ENCODE measurements at places on chromosomes 1 and 21.

GRCh38 chr1:28323720-28324119 lies 5.1 kb upstream of the MED18 start:
- DNase-seq: no peak

- no peak for DNase-seq
These were observed 15.3 kb downstream of the ACOT7 start for GRCh38 chr1:6378096-6378746.

DNA sequence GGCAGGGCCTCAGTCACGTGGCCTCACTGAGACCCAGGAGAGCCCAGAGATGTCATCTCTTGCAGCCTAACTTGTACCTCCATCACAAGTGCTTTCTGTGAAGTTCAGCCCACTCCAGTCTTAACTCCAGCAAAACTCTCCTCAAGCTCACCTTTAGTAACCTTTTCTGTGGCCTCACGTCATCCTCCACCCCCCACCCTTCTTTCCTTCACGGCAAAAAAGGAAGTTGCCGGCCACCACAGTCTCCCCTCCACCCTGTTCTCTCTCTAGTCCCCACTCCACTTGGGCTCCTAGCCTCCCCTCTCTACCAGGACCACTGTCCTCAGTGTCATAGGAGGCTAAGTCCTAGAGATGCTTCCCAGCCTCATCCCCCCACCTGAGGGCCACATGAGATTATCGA lies 106.9 kb downstream of the LACTBL1 start:
- no peak for DNase-seq

GRCh38 chr1:217354895-217355294 lies 276.0 kb downstream of the GPATCH2 start:
- DNase-seq: no peak

DNA sequence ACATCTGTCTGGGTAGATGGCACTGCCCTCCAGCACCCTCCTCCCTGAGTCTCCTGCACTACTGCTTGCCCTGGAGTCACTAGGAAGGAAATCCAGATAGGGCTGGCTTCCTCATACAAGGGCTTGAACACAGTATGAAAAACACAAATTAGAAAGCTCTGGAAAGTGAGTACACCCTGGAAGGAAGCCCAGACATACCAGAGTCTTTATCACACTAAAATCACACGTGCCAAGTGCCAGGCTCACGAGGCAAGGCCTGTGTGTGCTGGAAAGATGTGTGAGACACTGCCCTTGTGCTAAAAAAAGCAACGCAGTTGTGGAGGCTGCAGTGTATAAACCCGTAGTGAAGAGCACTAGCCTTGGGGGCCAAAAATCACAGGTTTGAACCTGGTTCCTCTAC lies 28.3 kb upstream of the S100A7 start:
- DNase-seq: no peak

GRCh38 chr1:25522031-25522655 lies 21.3 kb upstream of the LDLRAP1 start:
- DNase-seq: no peak

GRCh38 chr21:32099812-32100416 lies 178.9 kb downstream of the MIS18A start:
- DNase-seq: no peak

DNA sequence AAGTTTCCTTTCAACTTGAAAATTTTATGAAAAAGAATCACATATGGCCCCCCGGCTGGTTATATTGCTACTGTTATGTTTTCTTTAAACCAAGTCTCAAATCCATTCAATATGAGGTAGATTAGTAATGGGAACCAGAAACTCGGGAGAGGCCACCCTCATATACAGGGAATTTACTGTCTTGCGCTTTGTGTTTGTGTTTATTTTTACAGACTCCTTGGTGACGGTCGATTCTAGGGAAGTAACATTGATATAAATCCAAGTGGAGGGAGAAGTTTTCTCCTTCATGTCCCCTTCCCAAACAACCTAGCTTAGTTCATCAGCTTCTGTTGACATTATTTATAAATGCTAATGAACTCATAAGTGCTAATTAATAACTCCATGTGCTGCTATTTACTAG lies 163.5 kb upstream of the LMO4 start:
- DNase-seq: no peak

DNA sequence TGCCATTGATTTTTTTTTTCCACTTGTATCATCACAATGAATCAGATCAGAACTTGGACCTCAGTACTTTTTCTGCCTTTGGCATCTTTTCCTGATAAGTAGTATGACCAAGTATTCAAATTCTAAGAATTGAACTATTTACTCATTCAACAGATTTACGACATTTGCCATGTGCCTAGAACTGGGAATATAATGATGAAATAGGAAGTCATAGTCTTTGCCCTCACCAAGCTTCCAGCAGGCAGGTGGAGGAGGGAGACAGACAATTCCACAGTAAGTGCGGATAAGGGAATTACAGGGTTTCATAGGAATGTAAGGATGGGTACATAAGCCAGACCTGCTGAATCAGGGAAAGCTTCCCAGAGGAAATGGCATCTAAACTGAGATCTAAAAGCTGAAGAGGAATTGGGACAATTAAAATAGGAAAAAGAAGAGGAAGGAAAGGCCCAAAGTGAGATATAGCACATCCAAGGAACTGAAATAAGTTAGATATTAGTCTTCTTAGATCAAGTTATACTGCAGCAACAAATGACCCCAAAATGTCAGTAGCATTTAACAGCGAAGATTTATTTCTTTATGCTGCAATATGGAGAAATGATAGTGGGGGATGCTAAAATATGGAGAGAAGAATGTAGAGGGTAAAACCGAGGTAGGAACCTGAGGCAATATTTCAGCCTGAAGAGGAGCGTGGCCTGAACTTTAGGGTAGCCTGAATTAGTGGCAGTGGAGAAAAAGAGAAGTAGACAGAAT lies 5.3 kb upstream of the DDX59 start:
- DNase-seq: no peak

DNA sequence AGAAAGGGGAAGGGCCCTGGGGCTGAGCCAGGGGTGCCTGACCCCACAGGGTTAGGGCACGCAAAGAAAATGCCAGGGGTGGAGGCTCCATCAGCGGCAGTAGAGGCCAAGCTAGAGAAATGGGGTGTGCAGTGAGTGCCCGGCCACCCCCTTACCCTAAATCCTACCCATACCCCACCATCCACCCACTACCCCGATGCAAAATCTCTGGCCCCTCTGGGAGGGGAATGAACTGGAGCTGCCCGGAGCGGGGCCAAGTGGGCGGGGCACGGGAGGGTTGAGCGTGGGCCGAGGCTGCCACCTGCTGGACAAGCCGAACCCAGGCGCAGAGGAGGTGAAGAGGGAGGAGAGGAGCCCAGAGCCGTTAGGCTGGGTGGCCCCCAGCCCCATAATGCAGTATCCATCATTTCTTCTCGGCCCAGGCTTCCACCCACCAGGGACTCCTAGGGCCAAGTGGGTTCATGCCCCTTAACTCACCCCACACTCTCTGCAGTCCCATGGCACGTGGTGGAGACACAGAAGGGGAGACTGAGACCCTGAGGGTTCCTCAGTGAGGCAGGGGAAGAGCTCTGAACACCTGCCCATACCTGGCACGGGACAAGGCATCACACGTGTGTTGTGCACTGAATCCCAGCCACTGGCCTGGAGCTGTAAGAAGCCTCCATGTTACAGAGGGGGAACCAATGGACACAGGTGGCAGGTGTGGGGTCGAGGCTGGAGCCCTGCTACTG lies 1.4 kb upstream of the C1QC start:
- DNase-seq: no peak
